ENCODE measurements at places on chromosomes 7 and 10. TPM values are rescaled to one million over a fixed set of nuclear protein-coding genes. Genes with fewer than 3 reads are reported as not detected.

GRCh38 chr7:11956991-11957390 is 125.0 kb upstream of the THSD7A start:
- DNase-seq, result no peak

GRCh38 chr10:67607472-67607871 is 88.5 kb downstream of the CTNNA3 start:
- DNase-seq, result no peak

DNA sequence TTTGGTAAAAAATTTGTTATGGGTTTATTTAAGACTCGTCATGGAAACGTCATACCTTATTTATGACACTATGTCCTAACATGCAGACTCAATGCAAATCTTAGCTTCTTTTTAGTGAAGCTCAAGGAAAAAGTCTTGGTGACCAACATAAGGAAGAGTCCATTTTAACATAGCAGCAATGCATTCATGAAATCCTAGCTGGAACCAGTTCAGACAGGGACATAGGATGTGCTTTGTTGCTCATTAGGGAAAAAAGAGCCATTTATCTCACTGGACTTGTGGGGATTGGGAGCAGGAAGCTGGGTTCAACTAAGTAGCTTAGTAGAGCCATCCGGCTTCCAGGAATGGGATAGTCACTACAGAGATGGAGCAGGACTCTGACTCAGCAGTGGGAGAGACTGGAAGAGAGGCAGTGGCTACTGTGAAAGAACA is 100.7 kb upstream of the DKK1 start:
- peak; percentile 71 for DNase-seq

GRCh38 chr10:126969310-126969709 is 64.1 kb downstream of the DOCK1 start:
- peak; percentile 62 for DNase-seq

- peak; percentile 51 for DNase-seq
These were observed 36.0 kb downstream of the GNA12 start for GRCh38 chr7:2807845-2808772.

DNA sequence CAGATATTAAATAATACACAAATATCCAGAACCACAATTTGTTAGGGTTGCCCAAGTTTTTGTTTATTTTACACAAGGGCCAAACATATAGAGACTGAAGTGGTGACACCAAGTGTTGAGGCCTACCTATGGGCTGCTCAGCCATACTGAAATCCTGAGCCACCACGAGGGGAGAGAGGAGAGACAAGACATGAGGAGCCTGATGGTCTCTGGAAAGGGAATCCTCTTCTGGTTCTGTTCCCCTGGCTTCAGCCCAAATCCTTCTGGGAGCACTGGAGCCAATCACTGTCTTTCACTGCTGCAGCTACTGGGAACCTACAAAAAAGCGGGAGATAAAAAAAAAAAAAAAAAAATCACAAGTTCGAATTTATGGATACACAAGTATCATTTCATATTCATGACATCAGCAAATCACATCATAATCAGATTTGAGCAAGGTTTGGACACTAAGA is 1.9 kb downstream of the SKIDA1 start:
- no peak for DNase-seq

DNA sequence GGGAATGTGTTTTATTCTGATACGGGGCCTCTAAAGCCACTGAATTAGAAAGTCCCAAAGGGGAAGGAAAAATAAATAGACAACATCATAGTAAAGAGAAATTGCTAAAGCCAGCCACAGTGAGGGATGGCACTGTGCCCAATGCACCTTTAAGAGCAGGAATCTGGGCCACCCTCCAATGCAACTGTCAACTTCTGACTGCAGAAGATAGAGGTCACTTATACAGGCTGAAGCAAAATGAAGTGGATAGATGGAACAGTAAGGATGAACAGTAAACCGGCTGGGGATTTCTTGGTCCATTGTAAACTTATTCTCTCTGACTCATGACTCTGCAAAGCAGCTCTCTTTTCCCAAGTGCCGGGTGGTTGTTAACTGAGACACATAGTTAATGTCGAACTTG is 54.0 kb upstream of the KCNIP2 start:
- no peak for DNase-seq

Gene MMD2
- 0.11 TPM for polyA plus RNA-seq

Gene HOXA2
- polyA plus RNA-seq, result not detected
